ENCODE measurements at places on chromosomes 6 and 20. TPM values are rescaled to one million over a fixed set of nuclear protein-coding genes. Genes with fewer than 3 reads are reported as not detected.

PTGIS gene
- total RNA-seq = not detected

BFSP1 gene
- 0.21 TPM for total RNA-seq

BNIP5 gene
- not detected for total RNA-seq

PRND gene
- total RNA-seq = not detected

ZBTB46 gene
- total RNA-seq = 0.21 TPM

TGM2 gene
- 0.37 TPM for total RNA-seq

Data from T-helper 17 cell (primary cell).